RCC 7860 (cell line): ENCODE measurements at places on chromosomes 4 and X.

- DNase-seq = no peak
These were observed 173.4 kb downstream of the DCTD start for GRCh38 chr4:182743815-182744214.

GRCh38 chrX:49701933-49702332 lies 6.1 kb upstream of the PAGE1 start:
- no peak for DNase-seq

DNA sequence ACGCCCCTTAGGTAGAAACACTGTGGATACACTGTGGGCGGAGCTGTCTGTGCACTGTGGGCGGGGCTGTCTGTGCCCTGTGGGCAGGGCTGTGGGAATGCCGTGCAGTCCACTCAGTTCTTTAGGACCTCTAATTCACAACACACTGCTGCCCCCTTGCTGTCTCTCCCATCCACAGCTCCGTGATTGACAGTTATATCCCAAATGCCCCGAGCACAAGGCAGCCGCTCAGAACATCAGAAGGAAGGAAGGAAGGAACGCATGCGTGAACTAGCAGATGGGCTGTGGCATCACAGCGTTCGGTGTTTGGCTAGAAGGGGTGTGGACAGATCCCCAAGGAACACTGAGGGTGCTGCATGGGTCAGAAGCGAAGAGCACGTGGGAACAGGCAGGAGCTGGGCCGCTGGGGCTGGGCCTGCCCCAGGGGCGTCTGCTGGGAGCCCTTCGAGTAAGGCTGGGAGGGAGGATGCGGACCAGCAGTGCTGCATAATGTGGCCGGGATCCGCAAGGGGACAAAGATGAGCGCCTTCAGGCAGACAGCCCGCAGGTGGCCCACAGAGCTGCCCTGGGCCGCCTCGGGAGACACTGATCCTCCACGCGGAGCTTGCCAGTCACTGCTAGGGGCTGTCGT lies 29.8 kb downstream of the ACOX3 start:
- peak; percentile 56 for DNase-seq

DNA sequence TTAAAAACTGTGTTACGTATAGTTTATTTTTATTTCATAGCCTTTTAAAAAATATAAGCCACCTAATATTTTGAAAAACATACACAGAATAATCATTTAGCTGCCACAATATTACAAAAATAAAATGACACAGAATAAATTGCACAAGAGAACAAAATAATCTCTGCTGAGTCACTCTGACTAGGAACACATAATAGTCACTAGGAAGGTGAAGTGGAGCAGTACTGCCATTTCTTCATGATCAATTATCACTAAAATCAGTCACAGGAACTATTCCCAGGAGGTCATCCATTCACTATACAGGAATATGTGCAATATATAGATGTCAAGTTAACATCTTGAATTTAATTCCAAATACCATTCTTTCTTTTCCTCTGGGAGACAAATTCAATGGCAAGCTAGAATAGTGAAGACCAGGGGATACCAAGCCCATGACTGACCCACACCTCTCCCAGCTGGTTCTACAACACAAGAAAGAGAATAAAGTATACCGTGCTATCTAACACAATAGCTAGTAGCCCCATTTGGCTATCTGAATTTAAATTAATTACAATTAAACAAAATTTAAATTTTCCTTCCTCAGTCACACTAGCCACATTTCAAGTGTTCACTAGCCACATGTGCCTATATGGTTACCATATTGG lies 5.9 kb downstream of the SMIM43 start:
- DNase-seq = no peak

DNA sequence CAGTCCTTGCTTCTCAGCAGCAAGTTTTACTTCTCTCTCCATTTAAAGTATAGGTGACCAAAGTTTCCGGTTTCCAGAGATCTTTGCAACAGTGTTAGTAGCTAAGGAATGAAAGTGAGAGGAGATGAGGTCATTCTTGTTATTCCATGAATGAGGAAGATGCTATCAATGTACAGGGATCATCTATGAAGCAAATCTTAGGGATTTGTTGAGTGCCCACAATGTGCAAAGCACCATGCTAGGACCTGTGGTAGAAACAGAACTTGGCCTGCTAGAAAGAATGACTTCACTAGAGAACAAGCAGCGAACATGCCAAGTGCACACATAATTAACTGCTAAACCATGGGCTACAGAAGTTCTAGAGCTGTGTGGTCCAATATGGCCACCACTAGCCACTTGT lies 112.5 kb downstream of the MID1 start:
- no peak for DNase-seq
